ENCODE measurements at places on chromosomes 5 and 9.

DNA sequence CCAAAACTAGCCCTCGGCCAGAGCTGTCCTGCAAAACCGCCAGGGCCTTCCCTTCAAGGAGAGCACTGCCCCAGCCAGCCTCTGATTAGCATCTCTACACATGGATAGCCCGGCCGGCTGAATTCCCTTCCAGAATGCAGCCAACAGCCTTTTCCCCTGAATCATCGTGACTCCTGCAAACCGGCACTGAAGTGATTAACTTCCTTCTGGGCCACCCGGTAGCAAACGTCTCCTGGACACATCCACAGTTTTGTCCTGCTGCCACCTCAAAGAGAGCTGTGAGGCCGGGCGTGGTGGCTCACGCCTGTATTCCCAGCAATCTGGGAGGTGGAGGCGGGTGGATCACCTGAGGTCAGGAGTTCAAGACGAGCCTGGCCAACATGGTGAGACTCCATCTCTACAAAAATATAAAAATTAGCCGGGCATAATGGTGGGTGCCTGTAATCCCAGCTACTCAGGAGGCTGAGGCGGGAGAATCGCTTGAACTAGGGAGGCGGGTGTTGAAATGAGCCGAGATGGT is 21.1 kb upstream of the EEIG1 start:
- H3K27me3 ChIP-seq = no peaks in the 10 kb centered on the region
- no peaks in the 10 kb centered on the region for H3K36me3 ChIP-seq
- DNase-seq = no peak
- no peak overlapping the region for H3K4me3 ChIP-seq

DNA sequence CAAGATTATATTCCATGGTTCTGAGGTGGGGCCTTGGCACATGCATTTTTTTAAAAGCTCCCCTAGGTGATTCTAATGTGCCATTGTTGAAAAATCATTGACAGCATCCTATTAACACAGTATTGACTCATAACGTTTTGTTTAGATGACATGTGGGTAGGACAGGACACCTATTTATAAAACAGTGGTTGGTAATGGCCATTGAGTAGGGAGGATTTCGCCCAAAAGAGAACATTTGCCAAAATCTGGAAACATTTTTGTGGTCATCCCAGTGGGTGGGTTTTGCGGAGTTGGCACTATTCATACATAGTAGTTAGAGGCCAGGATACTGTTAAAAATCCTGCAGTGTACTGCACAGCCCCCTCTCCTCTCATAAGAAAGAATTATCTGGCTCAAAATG is 6.4 kb upstream of the CHD1 start:
- H3K27me3 ChIP-seq = no peaks in the 10 kb centered on the region
- H3K4me1 ChIP-seq = peaks cover 51% of the 10 kb centered on the region
- no peak overlapping the region for H3K4me3 ChIP-seq
- H3K36me3 ChIP-seq = no peaks in the 10 kb centered on the region
- H3K27ac ChIP-seq = no peak overlapping the region
- no peak for DNase-seq

- no peak overlapping the region for H3K27ac ChIP-seq
- no peaks in the 10 kb centered on the region for H3K4me1 ChIP-seq
- H3K36me3 ChIP-seq = no peaks in the 10 kb centered on the region
- no peak overlapping the region for H3K4me3 ChIP-seq
- no peaks in the 10 kb centered on the region for H3K27me3 ChIP-seq
Observed at GRCh38 chr9:111036429-111036789, 1.9 kb downstream of the LPAR1 start.

GRCh38 chr9:133534346-133535291 is at the start of gene ADAMTSL2:
Gene ADAMTSL2 (plus strand): TSS chr9:133534704. CDS start chr9:133536713, 2,009 bp downstream.
- H3K4me3 ChIP-seq = no peak within 1 kb of the TSS
- no peaks in the 10 kb centered on the region for H3K27me3 ChIP-seq
- H3K36me3 ChIP-seq = no peaks in the 10 kb centered on the region
- peak; percentile 49 for DNase-seq
- H3K4me1 ChIP-seq = peaks cover 16% of the 10 kb centered on the region
- no peak within 1 kb of the TSS for H3K27ac ChIP-seq

- H3K4me3 ChIP-seq = no peak overlapping the region
- H3K27ac ChIP-seq = no peak overlapping the region
- H3K4me1 ChIP-seq = no peaks in the 10 kb centered on the region
- no peaks in the 10 kb centered on the region for H3K27me3 ChIP-seq
- no peak for DNase-seq
Observed at GRCh38 chr5:174903172-174903732, 178.9 kb downstream of the MSX2 start.

DNA sequence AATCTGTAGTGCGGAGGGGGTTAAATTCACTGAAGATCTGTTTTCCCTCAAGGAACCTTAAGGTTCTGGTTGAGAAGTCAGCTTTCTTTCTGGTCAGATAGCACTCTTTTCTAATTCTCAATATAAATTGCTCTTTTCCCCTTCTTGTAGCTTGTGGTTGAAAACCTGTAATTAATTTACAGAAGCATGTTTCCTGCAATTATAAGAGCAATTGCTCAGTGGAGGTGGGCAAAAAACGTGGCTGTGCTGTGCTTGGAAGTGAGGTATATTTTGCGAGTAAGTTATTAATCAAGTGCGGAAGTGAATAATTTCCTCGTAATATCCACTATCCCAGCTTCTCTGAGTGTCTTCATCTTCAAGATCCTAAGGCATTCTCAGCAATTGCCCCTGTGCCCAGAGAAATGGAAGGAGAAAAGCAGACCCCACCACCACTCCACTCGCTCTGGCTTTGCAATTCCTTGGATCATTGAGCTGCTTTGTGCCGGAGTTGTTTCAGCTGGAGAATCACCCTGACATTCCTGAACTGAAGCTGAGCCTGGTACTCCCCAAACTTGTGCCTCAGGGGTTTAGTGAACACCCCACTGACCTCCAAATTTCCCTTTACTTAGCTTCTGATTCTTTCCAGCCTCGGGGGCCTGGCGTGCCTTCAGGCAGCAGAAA is 140.6 kb downstream of the LRRC70 start:
- DNase-seq = no peak
- H3K27me3 ChIP-seq = no peaks in the 10 kb centered on the region
- H3K36me3 ChIP-seq = no peaks in the 10 kb centered on the region
- H3K4me3 ChIP-seq = no peak overlapping the region
- H3K4me1 ChIP-seq = no peaks in the 10 kb centered on the region

DNA sequence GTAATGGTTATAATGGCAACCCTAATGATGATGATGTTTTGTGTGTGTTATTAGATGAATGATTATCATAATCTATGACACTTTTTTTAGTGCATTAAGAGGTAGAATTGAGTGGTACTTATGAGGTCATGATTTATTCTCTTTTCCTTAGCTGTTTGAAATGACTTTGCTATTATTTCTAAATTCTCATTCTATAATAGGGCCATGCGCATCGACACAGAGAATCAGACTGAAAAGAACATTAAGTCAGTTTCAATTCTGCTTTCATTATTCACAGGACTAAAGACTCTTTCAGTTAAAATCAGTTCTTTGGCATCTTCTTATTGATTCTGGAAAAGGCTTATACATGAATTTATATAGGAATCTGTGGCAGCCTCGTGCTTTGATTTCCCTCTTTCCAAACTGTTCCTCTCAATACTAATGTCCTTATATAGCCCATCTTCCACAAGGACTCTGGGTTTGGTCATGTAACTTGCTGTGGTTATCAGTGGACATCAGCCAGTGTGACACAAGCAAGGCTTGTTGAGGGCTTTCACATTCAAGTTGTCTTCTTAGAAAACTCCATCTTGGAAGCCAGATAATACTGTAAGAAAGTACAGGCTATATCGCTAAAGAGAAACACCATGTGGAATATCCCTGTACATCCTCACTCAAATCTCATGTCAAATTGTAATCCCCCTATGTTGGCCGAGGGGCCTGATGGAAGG is 140.3 kb upstream of the CHD1 start:
- no peak overlapping the region for H3K27ac ChIP-seq
- H3K4me3 ChIP-seq = no peak overlapping the region
- DNase-seq = no peak
